Colonic mucosa (tissue), 4 donors: ENCODE measurements at places on chromosomes 16 and 17. TPM values are rescaled to one million over a fixed set of nuclear protein-coding genes. Genes with fewer than 3 reads are reported as not detected.

Gene UMOD
- not detected for total RNA-seq

Gene ZNF750
- total RNA-seq, result not detected

Gene CNTNAP1
- 5.0 TPM for total RNA-seq

- DNase-seq, result no peak
These were observed 239.1 kb downstream of the GRIN2A start for GRCh38 chr16:9943121-9943520.

GRCh38 chr16:62224646-62225209, 188.5 kb upstream of the CDH8 start:
- no peak for DNase-seq

GRCh38 chr17:82687375-82687861, 11.1 kb downstream of the RAB40B start:
- no peak for DNase-seq

DNA sequence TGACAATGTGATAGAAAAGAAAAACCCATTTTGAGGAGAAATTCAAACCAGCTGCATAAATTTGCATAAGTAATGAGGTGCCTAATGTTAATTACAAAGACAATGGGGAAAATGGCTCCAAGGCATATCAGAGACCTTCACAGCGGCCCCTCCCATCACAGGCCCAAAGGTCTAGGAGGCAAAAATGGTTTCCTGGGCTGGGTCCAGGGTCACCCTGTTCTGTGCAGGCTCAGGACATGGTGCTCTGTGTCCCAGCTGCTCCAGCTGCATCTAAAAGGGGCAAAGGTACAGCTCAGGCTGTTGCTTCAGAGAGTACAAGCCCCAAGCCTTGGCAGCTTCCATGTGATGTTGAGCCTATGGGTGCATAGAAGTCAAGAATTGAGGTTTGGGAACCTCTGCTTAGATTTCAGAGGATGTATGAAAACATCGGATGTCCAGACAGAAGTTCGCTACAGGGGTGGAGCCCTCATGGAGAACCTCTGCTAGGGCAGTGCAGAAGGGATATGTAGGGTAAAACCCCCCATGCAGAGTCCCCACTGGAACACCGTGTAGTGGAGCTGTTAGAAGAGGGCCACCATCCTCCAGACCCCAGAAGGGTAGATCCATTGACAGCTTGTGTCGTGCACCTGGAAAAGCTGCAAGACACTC, 40.6 kb downstream of the IKZF3 start:
- no peak for DNase-seq

DNA sequence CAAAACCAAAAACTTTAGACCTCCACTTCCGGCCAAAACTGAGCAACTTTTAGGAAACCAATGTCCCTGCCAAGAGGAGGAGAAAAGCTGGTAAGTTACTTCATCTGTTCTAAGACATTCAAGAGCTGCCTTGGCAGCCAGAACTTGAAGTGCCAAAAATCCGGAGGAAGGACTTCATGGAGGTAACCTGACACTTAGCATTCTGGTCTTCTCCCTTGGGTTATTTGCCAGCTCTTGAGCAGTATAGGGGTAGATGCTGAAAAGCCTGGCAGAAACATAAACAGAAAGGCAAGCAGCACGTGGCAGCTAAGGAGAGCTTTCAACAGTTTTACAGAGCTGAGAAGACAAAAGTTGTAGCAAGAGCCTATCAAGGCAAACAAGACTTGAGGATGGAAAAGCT, 53.2 kb downstream of the CDYL2 start:
- DNase-seq, result no peak

GRCh38 chr16:49369651-49370611, 3.7 kb upstream of the C16orf78 start:
- no peak for DNase-seq

GRCh38 chr17:49980703-49981197, 11.8 kb downstream of the DLX4 start:
- no peak for DNase-seq

DNA sequence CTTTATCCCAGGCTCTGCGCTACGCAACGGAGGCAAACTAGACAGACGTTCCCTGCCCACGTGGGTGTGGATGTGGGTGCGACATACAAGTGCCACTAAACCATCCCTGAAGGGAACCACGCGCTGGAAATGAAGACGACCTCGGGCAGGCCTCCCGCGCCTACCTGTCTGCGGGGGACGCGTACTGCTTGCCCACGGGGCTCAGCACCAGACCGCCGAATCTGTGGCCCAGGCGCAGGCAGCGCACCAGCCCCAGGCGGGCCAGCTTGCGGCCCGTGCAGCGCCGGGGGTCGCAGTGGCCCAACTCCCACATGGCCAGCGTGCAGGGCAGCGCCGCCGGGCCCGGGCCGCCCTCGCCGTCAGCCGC, 480 bp downstream of the TSR3 start:
- DNase-seq, result no peak

GRCh38 chr16:59116744-59117143, 382.6 kb upstream of the GOT2 start:
- no peak for DNase-seq

GRCh38 chr16:19753815-19754643, 36.0 kb downstream of the IQCK start:
- DNase-seq, result peak; percentile 64

- DNase-seq, result no peak
These were observed 40.3 kb upstream of the IRX5 start for GRCh38 chr16:54890381-54890780.

DNA sequence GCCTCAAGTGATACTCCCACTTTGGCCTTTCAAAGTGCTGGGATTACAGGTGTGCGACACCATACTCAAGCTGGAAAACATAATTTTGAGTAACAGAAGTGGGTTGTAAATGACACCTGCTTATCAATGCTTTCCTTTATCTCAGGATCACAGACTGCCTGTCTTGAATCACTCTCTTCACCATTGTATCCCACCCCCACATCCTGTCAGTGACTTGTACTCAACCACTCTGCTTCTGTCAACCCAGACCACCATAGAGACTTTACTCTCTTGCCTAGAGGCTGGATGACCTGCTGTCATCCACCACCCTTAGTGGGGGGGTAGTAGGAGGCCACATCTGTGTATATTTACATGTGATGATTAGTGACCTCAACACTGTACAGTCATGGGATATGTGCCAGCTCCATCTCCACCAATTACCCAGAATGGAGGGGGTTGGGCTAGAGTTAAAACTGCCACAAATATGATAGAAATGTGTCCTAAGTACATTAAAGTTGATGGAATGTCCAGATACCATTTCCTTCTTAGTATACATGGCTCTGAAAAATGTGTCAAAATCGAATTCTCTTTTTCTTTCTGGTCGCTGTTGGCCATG, 338.7 kb downstream of the GRIN2A start:
- DNase-seq, result no peak

- no peak for DNase-seq
These were observed 99.8 kb downstream of the NLK start for GRCh38 chr17:28142305-28142704.

GRCh38 chr17:43578699-43579565, 32.8 kb upstream of the ETV4 start:
- no peak for DNase-seq

DNA sequence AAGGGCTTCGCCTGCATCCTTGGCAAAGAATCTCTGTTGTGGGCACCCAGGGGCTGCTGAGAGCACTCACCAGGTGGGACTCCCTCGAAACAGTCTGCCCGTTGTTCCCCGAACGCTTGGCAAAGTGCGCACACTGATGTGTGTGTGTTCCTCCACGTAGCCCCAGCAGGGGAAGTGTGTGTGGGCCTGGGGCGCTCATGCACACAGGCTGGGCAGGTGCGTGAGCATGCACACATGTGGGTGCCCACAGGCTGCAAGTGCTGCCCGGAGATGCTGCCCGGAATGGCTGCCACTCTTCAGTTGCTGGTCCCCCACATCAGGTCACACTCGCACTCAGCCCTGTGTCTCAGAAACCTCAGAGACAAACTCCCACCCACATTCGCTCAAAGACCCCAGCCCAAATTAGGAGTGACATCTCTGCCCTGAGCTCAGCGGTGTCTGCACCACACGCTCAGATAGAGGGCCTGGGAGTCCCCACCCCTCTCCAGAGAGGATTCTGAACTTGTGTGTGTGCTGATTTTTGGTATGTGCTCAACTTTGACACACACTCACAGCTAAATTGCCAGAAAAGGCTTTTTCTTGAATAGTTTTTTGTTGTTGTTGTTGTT, 119.4 kb downstream of the MGAT5B start:
- DNase-seq, result no peak

DNA sequence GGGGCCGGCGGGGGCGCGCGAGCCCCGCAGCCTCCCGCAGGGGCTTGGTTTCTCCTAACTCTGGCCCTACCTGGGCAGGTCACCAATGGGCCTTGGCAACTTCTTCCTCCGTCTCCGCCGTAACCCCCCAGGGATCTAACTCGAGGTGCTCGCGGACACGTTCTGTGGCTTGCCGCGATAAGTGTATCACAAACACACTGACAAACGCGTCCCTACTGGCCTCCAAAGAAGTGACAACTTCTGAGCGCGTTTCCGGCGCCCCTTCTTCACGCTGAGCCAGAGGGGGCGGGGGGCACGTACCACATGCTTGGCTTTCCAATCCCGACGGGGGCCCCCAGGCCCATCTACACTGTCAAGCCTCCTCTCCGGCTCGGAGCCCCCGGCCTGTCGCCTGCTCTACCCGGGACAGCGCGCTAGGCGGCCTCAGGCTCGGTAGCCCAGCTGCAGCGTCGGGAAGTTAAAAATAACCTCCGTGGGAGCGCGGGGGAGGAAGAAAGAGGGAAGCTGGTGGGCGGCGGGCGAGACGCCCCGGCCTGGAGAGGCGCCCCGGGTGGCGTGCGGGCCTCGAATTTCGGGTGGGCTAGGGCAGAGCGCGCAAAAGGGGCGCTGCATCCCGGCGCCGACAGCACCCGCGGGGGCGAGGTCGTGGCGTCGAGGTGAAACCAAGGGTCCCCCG, 725 bp upstream of the SPHK1 start:
- peak; percentile 44 for DNase-seq

DNA sequence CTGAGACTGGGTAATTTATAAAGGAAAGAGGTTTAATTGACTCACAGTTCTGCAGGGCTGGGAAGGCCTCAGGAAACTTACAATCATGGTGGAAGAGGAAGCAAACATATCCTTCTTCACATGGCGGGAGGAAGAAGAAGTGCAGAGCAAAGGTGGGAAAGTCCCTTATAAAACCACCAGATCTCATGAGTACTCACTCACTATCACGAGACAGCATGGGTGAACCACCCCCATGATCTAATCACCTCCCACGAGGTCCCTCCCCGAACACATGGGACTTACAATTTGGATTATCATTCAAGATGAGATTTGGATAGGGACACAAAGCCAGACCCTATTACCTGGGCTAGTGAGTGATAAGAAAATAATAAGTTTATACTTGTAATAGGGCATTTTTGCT, 70.6 kb upstream of the HS3ST2 start:
- DNase-seq, result no peak

DNA sequence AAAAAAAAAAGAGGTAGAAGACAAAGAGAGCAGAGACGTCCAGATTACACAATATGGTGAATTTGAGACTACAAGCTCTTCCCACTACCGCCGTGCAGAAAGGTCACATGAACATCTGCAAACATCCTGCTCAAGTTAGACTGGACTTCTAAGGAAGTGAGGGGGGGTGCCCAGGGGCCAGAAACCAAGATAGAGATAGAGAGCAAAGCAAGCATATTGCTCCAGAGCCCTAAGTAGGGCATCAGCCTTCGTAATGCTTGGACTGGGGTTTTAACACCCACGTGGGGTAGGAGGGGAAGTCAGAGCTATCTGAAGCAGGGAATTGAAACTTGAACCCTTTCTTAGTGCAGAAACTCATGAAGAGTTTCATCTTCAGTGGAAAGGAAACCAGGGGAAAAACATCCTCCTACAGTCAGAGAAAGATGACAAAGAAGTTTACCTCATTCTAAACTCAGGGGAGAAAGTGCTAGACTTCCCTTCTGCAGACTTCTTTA, 8.7 kb downstream of the CLEC19A start:
- no peak for DNase-seq

DNA sequence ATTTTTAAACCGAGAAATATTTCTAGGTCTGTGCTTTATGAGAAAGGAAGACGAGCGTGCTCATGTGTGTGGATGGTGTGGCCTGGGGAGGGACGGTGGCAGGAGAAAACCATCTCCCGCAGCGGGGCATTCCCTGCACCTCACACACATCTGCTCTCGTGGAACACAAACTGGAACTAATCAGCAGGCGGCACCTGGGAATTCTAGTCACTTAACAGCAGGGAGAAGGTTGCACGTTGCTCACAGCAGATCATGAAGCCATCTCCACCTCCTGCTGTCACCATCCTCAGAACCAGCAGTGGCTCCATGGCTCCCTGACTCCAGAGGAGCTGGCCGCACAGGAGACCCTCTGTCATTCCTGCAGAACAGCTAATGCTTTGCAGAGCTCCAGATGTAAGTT, 35.2 kb downstream of the ADCY9 start:
- no peak for DNase-seq

DNA sequence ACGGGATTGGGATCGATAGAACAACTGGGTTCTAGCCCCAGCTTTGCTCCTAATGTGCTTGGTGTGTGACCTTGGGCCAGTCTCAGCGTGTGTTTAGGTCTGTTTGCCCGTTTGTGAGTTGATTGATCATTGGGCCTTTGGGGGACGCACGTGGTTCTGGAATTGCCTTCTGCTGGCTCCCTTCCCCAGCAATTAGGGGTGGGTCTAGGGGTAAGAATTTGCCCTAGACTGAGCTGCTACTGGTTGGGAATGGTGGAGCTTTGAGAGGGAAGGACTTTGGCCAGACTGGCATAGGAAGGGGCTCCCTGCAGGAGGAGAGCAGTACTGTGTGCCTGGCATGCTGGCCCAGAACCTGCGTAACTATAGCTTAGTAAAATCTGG, 1.5 kb downstream of the SPNS2 start:
- DNase-seq, result no peak

DNA sequence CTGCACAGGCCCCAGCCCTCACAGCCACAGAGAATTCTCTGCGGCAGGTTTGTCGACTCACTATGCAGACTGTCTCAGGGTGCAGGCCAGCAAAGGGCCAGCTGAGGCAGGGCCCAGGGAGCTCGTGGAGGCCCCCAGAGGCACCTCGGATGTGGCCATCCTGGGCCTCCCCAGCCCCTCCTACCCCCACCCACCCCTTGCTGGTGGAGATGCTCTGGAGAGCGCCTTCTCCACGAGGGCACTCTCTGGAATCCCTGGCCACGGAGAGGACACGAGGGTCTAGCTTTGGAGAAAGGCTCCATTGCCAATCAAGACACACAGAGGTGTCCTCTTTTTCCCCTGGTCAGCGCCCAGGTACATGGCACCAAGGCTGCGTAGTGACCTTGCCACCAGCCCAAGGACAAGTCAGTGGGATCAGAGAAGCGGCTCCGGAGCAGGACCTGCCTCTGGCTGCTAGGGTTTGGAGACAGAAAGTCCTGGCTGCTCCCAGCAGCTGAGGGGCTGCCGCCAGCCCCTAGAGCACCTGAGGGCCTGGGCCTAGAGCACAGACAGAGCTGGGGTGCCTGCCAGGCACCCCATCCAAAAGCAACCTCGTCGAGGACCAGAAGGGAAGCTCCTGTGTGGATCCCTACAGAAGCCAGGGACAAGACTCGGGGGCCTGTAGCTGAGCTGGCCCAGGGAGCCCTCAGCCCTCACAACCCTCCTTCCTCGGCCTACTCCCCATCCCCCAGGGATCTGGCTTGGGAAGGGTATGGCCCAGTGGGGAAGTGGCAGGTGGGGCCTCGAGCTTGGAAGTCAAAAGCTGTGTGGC, 18.7 kb downstream of the ARL2BP start:
- DNase-seq, result no peak

GRCh38 chr17:31492880-31493655, 101.6 kb downstream of the RAB11FIP4 start:
- peak; percentile 50 for DNase-seq
